ENCODE measurements at places on chromosomes 6 and 20.
A peak's percentile ranks its signal among the peaks of the same experiment; 100 is the strongest.

GRCh38 chr20:43959920-43960227 is 45.2 kb downstream of the TOX2 start:
- no peak for DNase-seq

GRCh38 chr6:44564906-44565524 is 177.5 kb downstream of the CDC5L start:
- DNase-seq, result no peak

DNA sequence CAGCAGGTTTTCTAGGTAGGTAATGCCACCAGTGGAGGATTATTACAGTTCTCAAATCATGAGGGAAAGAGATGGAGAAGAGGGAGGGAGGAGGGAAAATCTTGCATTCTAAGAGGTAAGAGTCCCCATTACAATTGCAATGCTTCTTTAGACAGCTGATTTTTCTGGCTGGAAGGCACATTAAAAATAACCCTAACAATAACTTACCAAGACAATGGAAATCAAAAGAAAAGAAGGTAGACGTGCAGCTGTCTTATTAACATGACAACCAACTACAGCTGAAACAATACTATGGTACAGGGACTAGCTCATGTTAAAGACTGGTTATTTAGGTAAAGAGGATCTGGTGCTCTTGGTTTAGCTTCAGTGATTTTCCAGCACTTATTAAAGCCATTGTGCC is 24.6 kb downstream of the MCUR1 start:
- DNase-seq, result no peak

GRCh38 chr20:19710336-19711120 is 47.5 kb upstream of the RIN2 start:
- DNase-seq, result no peak

GRCh38 chr6:169263836-169264608 is 10.4 kb upstream of the THBS2 start:
- no peak for DNase-seq

DNA sequence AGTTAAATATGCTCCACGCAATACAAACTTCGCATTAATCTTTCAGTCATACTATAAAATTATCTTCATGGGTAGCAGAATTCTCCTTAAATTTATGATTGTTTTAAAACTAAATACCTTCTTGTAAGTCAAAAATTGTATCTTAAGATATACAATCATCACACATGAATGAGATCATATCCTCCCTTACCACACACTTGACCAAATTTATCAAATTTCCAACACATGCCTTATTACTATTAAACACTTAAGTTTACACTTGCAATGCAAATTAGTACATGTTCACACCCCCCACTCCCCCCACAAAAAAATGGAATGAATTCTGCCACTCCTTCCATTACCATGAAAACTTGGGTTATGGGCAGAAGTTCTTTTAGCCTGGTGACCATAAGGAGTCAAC is 13.8 kb downstream of the RANBP9 start:
- no peak for DNase-seq

GRCh38 chr6:13302751-13303667 is 25.3 kb downstream of the TBC1D7 start:
- peak; percentile 60 for DNase-seq

DNA sequence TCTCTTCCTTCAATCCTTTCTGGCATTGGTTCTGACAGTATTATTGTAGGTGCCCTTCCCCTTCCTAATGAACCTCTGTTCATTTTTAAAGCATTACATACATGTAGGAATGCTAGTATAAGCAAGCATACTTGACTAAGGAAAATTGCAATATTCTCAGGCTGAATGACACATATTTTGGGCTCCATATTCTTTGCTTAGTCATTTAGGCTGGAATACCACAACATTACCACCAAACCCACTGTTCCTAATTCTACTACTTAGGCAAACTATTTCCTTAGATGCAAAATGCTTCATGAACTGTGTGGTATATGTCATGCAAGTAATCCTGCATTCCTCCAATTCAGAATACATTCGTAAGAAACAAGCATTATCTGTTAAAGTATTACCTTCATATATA is 113.9 kb downstream of the PRDM1 start:
- DNase-seq, result no peak

DNA sequence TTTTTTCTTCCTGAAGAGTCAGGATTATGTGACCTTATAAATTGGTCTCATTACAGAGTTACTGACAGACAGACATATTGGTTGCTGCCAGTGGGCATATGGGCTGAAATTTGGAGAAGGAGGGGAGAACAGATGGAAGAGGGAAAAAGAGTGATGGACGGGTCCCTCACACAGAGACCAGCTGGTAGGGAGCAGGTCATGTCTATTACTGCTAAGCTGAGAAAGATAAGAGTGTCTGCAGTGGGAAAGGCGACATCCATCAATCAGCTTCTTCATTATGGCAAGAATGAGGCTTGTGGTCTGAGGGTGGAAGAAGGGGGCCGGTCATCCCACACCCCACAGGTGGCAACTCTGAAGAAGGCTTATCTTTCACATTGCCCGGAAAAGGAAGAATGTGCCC is 353.8 kb upstream of the RSPO3 start:
- DNase-seq, result no peak

DNA sequence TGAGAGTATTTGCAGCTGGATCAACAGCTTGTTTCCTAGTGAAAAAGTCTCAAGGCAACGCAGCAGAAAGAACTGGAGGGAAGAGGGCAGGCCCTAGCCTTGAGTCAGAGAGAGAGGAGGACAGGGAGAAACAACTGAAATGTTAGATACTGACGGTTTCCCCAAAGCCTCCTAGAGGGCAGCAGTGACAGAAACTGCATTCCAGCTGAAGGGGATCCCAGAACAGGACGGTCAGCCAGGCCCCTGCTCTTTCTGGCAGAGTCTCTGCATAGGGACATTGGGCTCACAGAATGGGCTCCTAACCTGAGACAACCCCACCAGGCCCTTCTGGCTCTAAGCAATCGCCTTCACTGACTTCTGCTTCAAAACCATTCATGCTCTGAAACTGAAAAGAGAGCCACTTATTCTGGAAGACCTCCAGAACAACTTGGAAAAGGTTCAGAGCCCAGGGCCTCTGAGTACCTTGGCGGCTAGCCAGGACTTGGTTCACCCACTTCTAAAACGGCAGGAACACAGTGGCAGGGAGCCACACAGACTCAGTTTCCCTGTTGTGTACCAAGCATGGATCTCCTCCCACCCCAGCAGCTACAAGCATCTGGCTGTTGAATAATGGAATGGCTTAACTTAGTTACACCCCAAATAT is 72.9 kb downstream of the PSMB1 start:
- DNase-seq, result no peak

- peak; percentile 67 for DNase-seq
Observed at GRCh38 chr6:148146717-148147462, 195.7 kb upstream of the SASH1 start.

DNA sequence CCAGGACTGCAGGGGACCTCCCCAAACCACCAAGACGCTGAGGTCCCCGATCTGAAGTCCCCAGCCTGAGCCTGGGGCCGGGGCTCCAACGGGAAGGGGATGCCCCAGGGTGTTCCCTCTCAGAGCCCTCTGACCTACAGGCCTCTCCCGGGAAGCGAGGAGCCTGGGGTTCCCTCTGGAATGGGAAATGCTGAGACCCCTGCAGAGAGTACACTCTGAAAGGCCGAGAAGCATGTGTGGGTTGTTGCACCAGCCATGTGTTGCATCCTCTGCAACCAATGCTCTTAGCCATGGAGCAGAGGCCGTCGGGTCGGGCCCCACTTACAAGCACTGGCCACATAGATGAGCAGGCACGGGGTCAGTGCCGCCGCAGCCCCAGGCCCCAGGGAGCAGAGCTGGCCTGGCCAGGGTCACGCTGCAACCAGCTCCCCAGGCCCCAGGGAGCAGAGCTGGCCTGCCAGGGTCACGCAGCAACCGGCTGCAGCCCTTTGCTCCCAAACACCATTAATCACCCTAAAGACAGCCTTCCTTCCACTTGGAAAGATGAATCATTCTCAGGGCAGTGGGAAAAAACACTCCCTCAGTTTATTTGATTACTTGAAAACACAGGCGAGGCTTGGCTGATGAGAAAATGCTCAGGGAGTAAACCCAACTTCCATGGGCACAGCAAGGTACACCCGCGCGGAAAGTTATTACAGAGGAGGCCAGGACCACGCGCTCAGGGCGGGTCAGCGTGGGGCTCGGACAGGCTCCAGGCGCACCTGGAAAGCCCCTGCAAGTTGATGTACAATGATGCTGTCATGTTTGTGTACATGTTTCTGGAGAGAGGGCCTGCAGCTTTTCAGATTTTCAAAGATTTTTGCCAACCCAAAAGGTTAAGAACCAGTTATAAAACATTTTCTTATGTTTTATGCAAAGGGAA is 78.0 kb upstream of the AFDN start:
- DNase-seq, result no peak

GRCh38 chr20:39946931-39947330 is 742.1 kb downstream of the MAFB start:
- no peak for DNase-seq

- no peak for DNase-seq
Observed at GRCh38 chr6:44856479-44856878, 469.0 kb downstream of the CDC5L start.

DNA sequence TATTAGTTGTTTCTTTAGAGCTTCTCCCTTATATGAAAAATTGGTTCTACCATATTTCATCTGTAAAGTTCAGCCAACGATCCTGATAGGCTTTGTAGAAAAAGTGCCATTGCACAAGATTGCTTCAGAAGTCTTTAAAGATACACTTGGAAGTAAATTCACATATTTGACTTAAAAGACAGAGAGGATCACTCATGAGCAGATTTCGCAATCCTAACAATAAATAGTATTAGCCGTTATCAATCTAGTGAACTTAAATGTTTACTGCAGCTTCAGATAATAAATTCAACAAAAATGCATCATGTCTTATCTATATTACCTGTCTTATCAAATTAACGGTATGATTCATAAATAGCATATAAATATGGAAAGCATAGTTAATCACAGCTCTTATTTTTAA is 8.7 kb upstream of the SLC17A4 start:
- no peak for DNase-seq

- no peak for DNase-seq
Observed at GRCh38 chr20:14866841-14867514, 529.6 kb upstream of the FLRT3 start.

DNA sequence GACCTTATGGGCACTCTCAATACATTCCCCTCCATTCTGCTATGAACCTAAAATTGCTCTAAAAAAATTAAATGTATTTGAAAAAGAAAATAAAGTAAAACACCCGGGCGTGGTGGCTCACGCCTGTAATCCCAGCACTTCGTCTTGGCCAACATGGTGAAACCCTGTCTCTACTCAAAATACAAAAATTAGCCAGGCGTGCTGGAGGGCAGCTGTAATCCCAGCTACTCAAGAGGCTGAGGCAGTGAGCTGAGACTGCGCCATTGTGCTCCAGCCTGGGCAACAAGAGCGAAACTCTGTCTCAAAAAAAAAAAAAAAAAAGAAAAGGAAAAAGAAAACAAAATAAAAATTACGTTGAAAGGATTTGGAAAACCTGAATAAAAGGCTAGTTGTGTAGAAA is 60.5 kb downstream of the CD164 start:
- DNase-seq, result no peak

DNA sequence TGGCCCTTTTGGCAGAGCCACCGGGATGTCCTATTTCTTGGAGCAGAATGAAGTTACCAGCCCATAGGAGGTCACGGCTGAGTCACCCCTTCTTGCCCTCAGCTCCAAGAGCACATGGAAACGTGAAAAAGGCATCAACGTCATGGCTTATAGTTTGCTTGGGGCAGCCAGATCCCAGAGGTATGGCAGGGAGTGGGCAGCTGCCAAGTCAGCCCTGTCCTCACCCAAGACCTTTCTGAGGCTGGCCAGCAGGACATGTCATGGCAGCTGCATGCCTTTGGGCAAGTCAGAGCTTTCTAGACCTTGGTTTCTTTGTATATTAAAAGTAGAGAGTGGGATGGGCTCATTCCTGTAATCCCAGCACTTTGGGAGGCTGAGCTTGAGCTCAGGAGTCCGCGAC is 8.2 kb upstream of the MDFI start:
- DNase-seq, result no peak

GRCh38 chr6:48184648-48185047 is 73.7 kb upstream of the PTCHD4 start:
- no peak for DNase-seq

- DNase-seq, result no peak
Observed at GRCh38 chr20:61708891-61709290, 356.8 kb downstream of the TAF4 start.

DNA sequence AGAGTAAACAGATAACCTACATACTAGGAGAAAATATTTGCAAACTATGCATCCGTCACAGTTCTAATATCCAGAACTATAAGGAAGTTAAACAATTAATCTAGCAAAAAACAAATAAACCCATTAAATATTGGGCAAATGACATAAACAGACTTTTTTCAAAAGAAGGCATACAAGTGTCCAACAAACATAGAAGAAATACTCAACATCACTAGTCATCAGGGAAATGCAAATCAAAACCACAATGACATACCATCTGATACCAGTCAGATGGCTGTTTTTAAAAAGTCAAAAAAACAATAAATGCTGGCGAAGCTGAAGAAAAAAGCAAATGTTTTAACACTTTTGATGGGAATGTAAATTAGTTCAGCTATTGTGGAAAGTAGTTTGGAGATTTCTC is 1117.7 kb upstream of the MAP3K7 start:
- no peak for DNase-seq

GRCh38 chr6:7424967-7425807 is 35.6 kb downstream of the RIOK1 start:
- DNase-seq, result no peak

DNA sequence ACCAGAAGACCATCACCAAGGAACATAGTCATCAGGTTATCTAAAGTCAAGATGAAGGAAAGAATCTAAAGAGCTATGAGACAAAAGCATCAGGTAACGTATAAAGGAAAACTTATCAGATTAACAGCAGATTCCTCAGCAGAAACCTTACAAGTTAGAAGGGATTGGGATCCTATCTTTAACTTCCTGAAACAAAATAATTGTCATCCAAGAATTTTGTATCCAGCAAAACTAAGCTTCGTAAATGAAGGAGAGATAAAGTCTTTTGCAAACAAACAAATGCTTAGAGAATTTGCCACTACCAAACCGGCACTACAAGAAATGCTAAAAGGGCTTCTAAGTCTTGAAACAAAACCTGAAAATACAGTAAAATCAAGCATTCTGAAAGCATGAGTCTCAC is 71.0 kb downstream of the HECA start:
- DNase-seq, result no peak

DNA sequence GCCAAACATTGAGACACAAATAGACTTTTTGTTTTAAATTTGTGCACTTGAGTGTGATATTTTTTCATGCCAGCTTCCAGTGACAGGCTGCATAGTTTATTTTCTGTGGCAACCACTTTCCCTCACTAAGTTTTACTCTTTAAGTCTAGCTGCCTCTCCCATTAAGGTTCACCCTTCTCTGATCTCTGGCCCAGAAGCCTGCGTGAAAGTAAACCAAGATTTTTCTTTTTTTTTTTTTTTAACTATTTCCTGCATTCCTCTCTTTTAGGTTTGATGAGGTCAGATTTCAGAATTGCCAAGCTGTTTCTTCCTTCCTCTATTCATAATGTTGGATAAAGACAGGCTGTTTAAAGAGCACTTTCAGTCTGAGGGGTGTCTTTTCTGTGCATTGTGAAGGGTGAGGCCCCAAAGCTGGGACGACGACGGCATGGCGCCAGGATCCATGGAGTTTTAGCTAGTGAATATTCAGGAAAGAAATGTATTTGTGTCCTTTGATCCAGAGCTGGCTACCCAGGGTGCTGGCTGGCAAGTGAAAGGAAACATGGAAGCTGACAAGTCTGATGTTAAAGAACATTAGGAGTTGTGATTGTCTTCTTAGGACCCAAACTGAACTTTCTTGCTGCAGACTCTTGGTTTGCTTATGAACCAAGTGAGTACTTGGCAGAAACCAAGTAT is 50.7 kb downstream of the DOK5 start:
- DNase-seq, result no peak
